ENCODE measurements at places on chromosomes 2 and 18.

DNA sequence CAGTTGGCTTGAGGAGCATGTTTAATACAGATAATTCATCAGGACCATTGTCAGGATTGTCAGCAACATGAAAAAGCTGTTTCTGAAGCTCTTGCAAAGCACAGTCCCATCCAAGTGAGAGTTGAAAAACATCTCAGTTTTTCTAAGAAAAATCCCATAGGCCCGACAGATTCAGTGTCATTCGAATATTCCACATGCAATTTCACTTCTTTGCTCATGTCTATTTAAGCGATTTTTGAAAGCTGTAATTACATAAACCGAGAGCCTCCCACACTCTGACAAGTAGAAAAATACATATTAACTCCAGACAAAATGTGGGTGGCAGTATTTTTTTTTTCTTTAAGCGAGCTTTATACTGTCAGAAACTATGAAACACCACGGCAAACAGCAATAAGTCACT, 134.7 kb upstream of the GALNT5 start:
- no peak for DNase-seq

DNA sequence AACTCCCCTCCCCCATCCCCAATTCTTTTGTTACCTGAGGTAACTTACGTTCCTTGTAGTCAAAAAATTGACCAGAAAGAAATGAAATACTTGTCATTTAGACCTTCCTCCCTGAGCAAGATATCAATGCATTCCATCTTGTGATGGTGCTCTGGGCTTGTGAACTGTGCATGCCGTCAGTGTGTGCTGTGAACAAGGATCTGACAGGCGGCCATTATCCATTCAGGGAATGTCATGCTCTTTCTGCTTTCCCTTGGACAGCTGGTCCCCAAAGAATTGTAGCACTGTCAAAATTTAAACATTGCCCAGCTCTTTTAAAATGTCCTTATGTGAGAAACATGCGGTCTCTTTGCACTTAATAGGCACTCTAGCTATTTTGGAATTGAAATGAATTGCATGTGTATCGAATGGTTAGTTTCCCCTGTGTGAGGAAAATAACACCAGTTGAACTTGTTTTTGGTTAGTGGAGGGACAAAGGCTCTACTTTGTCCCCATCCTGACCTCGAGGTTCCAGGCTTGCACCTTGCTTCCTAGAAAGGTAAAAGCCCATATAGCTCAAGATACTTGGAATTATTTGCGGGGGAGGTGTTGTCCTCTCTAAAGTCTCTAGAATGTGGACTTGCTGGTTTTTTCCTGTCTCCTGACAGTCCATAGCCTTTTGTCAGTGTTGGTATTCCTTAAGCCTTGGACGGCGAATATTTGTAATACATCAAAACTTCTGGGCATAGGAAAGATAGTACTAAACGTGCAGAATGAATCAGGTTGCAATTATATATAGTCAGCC, 350.9 kb downstream of the NUP35 start:
- no peak for DNase-seq

GRCh38 chr18:61992923-61993322, 100.1 kb upstream of the RNF152 start:
- no peak for DNase-seq

DNA sequence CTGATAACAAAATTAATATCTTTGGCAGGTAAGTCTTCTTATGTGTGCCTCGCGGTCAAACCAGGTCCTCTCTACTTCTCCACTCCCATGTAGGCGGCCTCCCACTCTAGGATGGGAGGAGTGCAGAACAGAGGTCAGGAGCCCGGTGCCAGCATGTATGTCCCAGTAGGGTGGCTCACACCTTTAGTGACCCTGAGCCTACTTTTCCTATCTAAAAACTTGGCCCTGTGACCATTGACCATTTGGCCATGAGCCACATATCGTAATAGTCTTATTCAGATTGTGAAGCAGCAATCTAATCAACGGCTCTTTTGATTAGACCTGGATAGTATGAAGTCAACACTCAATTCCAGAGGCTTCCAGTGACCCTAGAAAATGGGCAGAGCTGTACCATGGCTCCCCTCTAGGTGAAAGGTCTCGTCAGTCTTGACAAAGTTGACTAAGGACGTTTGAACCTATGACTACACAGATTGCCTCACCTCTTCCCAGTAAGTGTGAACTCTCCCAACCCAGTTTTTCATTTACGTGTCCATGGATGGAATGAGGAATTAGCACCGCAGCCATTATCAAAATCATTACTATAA, 17.1 kb upstream of the FABP1 start:
- no peak for DNase-seq

DNA sequence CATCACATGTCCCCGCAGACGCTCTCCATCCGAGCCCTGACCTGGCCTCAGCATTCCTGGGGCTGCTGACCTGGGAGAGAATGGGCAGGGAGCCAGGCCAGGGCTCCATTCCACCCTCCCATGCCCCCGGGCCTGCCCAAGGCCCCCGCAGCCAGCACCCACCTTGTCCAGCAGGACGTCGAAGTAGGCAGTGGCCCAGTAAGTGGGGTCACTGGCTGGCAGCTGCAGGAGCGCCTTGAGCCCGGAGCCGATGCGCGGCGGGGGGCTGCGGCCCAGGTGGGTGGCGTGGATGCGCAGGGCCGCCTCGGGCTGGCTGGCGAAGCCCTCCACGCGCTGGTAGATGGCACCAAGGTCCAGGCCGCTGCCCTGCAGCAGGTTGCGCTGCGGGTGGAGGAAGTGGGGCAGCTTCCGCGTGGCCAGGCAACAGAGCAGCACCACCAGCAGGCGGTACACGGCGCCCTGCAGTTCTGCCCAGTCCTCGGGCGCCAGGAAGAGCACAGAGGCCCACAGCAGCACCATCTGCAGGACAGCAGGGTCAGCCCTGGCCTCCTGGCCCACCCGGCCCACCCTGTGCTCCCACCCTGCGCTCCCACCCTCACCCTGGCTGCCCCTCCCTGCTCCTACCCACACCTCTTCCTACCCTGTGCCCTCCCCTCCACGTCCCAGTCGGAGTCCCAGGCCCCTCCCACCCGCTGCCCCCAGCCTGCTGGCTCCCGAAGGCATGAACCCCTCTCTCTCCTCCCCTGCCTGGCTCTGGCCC, 7.6 kb downstream of the MAB21L4 start:
- DNase-seq = no peak

DNA sequence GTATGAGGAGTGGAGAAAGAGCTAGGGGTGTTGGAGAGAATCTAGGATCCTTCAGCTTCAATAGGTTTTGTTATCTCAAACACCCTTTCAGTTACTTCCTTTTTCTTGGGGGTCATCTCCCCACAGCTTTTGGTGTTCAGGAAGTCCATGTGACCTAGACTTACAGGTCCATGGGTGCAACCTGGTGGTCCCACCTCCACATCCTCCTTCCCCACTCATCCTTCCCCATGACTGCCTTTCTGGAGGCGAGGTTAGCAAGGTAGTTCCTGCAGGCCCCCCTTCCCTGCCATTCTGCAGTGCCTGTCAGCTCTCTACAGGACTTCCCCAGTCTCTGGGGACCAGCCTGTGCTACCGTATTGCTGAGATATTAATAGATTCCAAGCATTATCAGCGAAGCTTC, 107.6 kb downstream of the TMEM17 start:
- no peak for DNase-seq

- DNase-seq = no peak
Observed at GRCh38 chr2:13056259-13056843, 339.6 kb downstream of the TRIB2 start.

DNA sequence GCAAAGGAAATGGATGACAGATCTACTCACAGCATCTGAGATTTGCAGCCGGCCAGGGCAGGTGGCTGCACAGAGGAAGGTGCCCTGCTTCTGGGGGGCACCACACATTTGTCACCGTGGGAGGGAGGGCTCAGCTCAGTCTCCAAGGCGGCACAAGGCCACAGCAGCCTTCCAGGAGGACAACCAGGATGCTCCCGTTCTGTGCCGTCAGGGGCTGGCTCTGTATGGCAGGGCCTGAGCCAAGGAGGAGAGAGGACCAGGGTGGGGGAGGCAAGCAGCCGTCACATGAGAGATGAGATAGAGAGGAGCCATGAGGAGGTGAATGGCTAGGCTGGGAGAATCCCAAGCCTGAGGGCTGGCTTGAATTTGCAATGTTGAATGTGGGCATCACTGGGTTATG, 4.6 kb upstream of the BOK start:
- no peak for DNase-seq

DNA sequence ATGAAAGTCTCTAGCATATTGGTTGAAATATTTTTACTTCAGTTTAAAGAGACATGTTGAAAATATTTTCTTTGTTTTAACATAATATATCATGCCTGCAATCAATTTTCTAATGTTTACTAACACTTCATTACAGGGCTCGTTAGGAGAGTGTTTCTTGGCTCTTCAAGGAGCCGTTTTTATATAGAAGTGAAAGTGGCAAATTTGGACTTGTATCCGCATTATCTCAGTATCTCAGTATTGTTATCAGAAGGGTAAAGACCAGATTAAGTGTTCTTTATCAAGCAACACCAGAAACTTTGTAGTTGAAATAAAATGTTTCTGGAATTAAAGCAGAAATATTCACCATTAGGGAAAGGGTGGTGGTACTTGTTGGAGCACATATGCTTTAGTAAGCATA, 97.8 kb downstream of the BABAM2 start:
- DNase-seq = no peak

DNA sequence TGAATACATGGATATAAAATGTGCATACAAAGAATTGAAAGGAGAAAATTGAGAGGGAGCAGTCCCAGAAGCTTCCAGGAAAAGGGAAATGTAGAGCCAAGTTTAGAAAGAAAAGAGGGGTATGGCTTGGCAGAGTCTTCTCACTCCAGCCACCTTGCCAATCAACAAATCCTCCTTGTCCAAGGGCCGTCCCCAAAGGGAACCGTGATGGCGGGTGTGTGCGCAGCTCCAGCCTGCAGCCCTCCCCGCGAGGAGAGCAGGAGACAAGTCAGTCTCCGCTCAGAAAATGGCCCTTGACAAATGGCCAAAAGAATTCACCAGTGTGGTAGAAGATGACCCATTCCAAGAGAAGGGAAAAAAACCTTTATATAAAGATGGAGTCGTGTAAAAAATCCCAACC, 448.3 kb upstream of the POU3F3 start:
- DNase-seq = no peak

- no peak for DNase-seq
Observed at GRCh38 chr2:59866436-59866835, 687.0 kb downstream of the BCL11A start.

DNA sequence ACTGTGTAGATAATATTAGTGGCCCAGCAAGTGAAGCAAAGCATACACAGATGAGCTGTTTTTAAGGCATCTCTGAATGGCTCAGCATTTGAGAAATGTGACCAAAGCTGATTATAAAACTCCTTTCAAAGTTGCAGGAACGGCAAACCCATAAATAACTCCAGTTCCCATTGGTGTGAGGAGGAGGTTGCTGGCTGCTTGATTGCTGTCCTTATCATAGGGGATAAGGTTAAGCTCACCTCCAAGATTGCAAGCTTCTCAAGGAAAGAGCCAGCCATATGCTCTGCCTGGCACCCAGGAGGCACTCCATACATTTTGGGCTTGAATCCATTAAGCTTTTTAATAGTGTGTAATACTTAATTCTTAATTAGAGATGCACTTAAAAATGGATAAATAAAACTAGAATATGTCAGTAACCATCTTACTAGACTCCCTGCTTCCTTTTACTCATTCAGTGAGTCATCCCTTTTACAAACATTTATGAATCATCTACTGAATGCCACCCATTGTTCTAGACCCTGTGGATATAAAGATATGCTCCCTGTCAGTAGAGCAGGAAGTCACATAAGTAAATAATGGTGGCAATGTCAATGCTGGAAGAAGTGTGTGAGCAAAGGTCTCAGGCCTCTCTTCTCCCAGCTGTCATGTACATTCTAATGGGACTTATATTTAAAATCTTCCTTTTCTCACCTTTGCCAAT, 99.3 kb downstream of the SPATS2L start:
- no peak for DNase-seq

DNA sequence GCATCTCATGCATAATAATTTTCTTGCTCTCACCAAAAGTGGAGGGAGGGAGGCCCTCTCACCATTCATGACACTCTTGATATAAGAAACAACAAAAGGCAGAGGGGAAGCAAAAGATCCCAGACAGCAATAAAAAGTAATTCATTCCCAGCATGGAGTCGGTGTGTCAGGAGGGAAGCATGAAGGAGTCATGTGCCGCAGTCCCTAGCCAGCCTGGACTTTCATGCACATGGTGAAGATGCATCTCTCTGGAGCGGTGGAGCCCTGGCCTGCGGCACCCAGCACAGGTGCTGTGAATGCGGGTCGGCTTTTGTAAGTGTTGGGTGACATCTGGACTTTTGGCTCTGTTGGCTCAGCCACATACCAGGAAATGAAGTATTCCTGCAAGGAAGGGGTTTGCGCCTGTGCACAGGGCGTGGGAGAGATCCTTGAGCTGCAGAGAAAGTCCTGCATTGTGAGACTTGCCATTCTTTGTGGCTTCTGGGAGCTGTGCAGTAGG, 119.4 kb downstream of the COPS8 start:
- no peak for DNase-seq

DNA sequence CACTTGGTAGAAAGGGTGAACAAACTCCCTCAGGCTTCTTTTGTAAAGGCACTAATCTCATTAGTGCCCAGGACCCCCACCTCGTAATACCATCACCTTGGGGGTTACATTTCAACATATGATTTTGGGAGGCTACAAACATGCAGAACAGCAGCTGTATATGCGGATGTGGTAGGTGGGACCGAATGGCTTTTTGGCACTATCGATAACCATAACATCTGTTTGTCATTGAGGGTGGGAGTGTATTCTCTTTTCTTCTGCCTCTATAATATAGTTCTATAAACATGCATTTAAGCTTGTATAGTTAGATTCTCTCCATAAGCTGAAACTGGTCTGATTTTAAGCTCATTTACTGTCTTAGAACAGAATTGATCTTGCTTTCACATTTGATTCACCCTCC, 239.1 kb upstream of the BOD1L2 start:
- DNase-seq = no peak

- DNase-seq = no peak
Observed at GRCh38 chr2:185813707-185814106, 75.1 kb downstream of the FSIP2 start.

DNA sequence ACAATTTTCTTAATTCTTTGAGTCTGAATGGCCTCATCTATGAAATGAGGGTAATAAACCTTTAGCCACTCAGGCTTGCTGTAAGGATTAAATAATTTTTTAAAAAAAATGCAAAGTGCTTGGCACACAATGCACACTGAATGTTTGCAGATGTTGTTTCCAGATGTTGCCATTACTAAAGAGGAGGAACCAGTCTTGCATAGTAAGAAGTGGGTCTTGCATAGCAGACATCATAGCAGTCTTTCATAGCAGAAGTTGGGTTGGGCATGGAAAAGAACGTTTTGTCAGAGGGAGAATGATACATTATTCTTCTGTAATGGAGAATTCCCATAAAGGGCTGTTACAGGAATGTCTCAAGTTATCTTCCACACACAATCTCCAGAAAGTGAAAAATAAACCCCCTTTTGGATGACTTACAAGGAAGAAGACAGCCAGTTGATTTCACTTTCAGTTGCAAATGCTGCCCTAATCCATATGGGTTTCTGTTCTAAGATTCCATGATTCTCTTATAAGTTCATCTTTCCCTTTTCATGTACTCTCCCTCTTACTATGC, 327.7 kb downstream of the SUCLG1 start:
- no peak for DNase-seq
